NCI-H2029 treated with DMSO at 0.1 percent for 48 hours (cell line): ENCODE measurements at places on chromosomes 7 and 10.

DNA sequence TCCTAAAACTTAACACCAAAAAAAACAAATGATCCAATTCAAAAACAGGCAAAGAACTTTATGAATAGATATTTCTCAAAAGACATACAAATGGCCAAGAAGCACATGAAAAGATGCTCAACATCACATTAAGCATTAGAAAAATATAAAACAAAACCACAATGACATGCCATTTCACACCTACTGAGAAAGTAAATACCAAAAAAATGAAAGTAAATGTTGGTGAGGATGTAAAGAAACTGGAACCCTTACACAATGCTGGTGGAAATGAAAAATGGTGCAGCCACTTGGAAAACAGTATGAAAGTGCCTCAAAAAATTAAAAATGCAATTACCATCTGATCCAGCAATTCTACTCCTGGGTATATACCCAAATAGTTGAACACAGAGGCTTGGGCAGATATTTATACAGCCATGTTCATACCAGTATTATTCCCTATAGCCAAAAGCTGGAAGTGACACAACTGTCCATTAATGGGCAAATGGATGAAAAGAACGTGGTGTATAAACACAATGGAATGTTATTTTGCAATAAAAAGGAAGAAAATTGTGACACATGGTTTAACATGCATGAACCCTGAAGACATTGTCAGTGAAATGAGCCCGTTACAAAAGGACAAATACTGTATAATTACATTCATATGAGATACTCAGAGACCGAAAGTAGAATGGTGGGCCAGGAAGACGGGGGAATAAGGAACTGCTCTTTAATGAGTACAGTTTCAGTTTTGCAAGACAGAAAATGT is 89.0 kb downstream of the JMJD1C start:
- DNase-seq = no peak

DNA sequence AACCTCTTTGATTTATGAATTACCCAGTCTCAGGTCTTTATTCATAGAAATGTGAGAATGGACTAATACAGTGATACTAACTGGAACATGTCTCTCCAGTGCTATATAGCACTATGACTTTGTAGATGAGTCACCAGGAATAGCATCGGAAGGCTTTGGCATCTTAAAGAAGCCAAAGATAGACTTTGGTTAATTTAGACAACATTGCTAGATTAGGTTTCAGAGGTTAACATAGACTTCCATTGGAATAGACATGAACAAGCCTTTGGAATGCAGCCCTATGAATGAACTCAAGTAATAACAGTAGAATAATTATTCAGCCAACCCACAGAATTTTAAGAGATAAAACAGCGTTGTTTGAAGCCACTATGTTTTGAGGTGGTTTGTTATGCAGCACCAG is 169.2 kb downstream of the HGF start:
- no peak for DNase-seq

- DNase-seq = no peak
These were observed 196.9 kb downstream of the CCSER2 start for GRCh38 chr10:84525120-84525806.

GRCh38 chr7:150621376-150621775 is 10.8 kb downstream of the GIMAP6 start:
- no peak for DNase-seq

GRCh38 chr10:114427124-114427852 is 23.0 kb upstream of the AFAP1L2 start:
- no peak for DNase-seq

- DNase-seq = no peak
These were observed 178.0 kb downstream of the ADARB2 start for GRCh38 chr10:1559311-1559710.

DNA sequence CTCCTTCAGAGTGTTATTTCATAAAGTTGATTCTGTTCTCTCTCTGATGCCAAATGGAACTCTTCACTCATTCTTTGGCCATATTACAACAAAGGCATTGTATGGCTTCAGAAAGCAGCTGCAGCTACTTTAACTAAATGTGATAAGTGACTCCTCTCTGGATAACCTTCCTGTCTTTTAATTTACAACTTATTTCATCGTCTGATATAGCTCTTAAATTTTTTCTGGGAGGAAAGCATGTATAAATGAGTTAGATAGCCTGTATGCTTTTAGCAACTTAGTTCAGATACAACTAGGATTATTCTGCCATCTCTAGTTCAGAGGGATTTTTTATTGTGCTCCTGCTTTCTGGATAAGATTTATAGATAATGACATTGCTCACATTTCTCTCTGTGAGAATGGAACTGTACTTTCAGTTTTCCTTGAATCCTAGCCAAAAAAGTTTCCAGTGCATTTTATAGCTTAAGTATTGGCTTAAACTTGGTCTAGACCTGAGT is 57.5 kb downstream of the KLHDC10 start:
- no peak for DNase-seq

- DNase-seq = peak; percentile 30
These were observed 6.1 kb upstream of the TNS3 start for GRCh38 chr7:47587976-47588375.

DNA sequence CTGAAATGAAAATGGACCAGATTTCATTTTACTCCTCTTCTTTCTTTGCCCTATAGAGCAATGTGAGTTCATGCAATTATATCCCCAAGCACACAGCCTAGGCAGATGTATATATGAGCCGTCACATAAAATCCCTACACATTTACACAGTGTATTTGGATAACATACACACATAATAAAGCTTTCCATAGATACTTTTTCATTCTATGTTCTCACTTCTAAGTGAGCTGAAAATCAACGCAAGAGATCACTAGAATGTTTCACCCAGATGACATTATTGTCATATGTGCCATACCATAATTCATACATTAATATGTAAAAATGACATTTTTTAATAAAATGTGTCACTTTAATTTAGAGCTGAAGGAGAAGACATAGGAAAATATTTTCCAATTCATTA is 129.4 kb downstream of the INHBA start:
- no peak for DNase-seq
